Hindlimb muscle (tissue), 1 donor: ENCODE measurements at places on chromosomes 13 and 19.

- DNase-seq = no peak
These were observed 1.4 kb downstream of the PLPP2 start for GRCh38 chr19:289651-290371.

- DNase-seq = no peak
These were observed 539 bp downstream of the ZNF554 start for GRCh38 chr19:2820112-2820702.

DNA sequence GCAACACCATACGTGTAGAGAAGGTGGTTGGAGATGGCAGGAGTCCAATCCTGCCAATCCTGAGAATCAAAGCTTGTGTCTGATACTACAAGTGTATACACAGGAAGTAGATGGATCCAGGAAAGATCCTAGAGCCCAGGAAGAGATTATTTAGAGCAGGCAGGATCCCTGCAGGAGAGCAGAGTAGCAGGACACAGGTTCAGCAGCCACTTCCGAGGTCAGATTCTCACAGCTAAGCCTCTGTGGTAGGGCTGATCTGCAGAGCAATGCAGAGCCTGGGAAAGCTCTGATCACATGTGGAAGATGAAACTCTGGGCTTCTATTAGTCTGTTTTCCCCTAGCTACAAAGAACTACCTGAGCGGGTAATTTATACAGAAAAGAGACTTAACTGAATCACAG is 28.5 kb upstream of the ZNF331 start:
- no peak for DNase-seq

DNA sequence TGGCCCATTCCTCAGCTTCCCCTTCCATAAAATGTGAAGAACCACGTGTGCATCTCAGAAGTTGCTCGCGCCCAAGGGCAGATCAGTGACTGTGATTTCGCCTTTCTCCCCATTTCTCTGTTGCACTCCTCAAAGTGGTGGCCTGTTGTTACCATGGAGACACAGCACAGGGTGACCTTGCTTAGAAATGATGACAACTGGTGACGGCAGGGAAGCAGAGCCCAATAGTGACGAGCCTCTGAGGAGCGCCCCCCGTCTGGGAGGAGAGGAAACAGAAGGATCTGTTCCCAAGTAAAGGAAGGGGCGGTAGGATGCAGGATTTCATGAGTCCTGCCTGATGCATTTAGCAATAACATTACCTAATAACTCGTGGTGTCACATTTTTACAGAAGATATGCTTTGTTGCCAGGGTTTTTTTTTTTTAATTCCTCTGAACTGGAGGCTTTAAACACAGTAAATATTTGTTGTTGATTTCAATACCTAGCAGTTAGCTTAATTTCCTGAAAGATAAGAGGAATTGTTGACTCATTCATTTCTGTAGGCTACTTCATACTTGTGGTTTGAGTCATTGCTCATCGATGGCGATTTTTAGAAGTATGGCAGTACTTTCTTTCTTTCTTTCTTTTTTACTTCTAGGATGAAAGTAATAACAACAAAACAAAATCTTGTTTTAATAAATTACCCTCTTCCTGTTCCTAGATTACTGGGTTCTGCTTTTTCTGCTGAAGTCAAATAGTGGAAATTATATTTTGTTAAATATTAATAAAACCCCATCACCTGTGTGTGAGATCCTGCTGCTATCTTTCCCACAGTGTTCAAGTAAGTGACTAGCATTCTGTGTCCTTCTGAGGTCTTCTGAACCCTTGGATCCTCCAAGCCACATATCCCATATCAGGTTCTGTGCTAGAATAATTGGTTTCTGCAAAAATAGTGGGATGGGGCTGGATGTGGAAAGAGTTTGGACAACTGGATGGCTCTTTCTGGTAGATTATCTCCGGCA is 36.0 kb downstream of the MBNL2 start:
- DNase-seq = no peak

- DNase-seq = no peak
These were observed 383.0 kb downstream of the SLITRK1 start for GRCh38 chr13:83499286-83499685.

GRCh38 chr19:5269279-5269678 is 71.3 kb downstream of the PTPRS start:
- DNase-seq = no peak

- no peak for DNase-seq
These were observed 110.2 kb upstream of the DOCK9 start for GRCh38 chr13:99087954-99088491.

DNA sequence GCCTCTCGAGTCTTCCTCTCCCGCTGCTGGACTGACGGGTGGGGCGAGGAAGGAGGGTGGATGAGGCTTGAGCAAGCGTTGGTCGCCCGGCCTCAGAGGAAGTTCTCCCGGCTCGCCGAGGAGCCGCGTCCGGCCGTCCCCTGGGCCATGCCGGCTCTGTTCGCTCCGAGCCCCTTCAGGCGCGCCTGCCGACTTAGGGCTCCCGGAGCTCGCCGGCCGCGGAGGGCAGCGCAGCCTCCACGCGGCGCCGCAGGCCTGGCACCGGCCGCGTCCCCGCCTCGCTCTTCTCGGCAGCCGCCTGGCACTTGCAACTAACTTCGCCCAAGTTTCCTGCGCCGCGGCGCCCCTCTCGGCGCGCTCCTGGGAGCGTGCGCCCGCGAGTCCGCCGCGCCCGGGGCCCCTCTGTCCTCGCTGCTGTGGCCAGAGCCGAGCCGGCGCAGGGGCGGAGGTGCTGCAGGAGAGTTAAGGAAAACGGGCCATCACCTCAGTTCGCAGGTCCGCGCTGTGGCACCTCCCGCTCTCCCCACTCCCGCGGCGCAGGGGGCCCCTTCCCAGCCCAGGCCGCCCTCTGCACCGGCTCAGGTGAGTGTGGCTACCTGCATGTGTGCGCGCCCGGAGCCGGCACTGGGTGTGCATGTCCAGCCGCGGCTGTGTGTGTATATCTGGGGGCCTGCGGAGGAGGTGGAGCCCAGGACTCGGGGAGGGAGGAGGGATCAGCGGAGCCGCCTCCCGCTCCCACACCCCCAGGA is 641 bp upstream of the SOX21 start:
- no peak for DNase-seq

DNA sequence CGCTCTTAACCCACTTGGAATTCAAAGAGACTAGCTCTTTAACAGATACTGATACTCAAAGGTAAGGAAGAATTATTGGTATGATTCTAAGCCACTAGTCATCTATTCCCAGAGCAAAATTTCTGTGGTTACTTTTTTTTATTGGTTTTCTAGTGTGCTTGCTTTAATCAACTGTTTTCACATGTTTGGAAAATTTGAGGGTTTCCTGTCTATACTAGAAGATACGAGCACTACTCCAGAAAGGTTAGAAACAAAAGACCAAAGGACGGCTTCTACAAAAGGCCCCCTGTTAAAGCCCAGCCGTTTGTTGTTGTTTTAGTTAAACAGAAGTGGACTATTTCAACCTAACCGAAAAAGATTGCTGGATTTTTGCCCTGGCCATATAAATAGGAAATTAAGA is 18.5 kb upstream of the LPAR6 start:
- no peak for DNase-seq

DNA sequence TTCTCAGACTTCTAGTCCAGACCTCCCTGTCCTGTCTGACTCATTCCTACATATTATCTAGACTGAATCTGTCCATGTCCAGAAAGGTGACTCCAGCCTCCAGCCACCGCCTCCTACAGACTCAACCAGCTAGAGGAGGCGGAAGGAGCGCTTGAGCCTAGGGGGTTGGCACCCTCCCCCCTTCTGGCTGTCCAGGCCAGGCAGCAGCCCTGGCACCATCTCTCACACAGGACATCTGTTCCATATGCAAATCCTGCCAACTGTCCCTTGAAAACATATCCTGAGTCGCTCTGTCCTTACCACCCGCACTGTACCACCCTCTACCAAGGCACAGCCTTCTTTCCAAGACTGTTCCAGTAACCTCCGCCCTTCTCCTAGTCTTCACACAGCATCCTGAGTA is 150.7 kb upstream of the WASF3 start:
- no peak for DNase-seq

GRCh38 chr19:19074196-19074882 is 10.5 kb downstream of the SLC25A42 start:
- DNase-seq = no peak

DNA sequence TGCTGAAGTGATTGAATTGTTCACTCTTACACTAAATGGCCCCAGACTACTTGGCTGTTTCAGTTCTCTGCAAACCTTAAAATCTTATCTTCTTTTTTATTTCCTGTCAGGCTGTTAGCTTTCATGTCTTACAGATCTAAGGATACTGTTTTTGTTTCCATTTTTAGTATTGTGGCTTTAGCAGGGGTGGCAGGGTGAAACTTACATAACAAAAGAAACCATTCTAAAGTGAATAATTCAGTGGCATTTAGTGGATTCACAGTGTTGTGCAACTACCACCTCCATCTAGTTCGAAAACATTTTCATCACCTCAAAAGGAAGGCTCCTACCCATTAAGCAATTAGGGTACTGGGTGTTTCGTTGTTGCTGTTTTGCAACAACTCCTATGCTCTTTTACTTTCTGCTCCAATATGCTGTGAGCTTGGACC is 19.8 kb downstream of the TMEM272 start:
- DNase-seq = no peak

GRCh38 chr19:49846408-49846807 is 4.6 kb upstream of the PTOV1 start:
- DNase-seq = no peak

- DNase-seq = no peak
These were observed 82.9 kb downstream of the TNFRSF19 start for GRCh38 chr13:23652909-23653726.

DNA sequence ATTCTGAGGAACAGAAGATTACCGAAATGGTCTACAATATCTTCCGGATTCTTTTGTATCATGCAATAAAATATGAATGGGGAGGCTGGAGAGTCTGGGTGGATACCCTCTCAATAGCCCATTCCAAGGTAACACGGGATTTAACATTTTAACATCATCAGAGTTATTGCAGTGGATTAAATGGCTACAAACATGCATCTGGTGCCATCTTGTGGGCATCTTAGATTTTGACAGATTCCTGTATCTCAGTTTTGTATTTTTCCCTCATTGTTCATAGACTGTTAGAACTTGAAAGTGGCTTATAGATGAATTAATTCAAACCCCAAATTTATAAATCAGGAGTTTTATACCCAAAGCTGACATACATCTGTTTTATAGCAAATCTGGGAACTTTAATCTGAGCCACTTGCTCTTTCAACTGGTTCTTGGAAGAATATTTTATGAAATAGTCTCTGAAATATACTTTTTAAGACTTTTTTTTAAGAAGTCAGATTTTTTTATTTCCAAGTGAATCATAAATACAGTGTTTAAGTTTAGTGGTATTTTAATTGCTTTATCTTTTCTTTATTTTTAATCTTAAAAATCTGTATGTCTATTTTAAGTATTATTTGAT is 215.2 kb downstream of the NBEA start:
- DNase-seq = peak; percentile 64

DNA sequence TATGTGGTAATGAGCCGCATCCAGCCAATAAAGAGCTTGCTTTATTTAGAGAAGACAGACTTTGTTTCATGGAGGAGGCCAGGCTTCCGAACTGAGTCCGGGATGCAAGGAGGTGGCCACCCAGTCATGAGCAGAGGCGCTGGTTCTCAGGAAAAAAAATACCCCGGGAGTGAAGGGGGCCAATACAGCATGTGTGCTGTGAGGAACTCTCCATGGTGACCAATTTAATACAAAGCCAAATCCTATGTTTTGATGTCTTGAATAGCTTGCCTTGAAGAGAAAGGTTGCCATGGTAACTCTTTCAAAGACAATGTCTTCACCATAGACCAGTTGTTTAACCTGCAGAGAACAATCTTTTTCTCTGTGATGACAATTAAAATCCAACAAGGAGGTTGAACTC is 43.4 kb upstream of the PDCD5 start:
- no peak for DNase-seq

- no peak for DNase-seq
These were observed 16.8 kb downstream of the EPN1 start for GRCh38 chr19:55691561-55692481.

DNA sequence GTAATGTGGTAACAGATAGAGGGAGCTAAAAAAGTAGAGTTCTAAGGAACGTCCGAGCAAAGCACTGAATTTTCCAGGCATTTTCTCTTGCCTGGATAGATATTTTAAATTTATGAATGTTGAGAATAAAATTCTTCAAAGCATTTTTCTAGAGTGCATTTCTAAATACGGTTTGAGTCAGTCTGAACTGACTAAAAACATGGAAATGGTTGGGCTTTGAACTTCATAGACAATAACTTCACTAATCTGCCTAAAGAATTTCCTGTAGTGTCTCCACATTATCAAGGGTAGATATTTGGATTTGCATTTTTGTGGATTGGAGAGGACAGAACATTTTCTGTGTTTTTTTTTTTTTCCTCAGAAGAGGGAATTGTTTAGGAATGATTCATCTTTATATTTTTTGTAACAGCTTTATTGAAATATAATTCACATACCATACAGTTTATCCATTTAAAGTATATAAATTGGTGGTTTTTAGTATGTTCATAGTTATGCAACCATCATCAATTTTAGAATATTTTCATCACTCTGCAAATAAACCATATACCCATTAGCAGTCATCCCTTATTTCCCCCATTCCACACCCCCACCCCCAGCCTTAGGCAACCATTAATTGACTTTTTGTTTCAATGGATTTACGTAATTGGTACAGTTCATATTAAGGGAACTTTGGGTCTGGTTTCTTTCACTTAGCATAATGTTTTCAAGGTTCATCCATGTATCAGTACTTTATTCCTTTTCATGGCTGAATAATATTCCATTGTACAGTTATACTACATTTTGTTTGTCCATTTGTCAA is 20.7 kb downstream of the GARRE1 start:
- DNase-seq = no peak

GRCh38 chr19:3142292-3142670 is 6.4 kb downstream of the GNA15 start:
- no peak for DNase-seq

- DNase-seq = no peak
These were observed 18.7 kb downstream of the LSM4 start for GRCh38 chr19:18304208-18304457.

DNA sequence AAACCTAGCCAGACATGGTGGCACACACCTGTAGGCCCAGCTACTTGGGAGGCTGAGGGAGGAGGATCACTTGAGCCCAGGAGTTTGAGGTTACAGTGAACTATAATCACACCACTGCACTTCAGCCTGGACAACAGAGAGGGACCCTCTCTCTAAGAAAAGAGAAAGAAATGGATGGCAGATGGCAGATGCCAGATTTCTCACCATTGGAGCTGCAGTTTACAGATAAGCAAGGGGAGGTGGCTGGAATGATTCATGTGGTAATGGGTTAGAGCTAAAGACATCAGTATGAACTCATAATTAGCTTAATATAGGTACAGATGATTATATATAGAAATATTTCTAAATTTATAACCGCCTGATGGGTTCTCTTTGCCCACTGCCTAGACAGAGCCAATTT is 80.1 kb upstream of the IPO5 start:
- DNase-seq = no peak

- no peak for DNase-seq
These were observed 247.4 kb downstream of the OXGR1 start for GRCh38 chr13:96746886-96747285.
